ENCODE measurements at places on chromosomes 2 and 18.

DNA sequence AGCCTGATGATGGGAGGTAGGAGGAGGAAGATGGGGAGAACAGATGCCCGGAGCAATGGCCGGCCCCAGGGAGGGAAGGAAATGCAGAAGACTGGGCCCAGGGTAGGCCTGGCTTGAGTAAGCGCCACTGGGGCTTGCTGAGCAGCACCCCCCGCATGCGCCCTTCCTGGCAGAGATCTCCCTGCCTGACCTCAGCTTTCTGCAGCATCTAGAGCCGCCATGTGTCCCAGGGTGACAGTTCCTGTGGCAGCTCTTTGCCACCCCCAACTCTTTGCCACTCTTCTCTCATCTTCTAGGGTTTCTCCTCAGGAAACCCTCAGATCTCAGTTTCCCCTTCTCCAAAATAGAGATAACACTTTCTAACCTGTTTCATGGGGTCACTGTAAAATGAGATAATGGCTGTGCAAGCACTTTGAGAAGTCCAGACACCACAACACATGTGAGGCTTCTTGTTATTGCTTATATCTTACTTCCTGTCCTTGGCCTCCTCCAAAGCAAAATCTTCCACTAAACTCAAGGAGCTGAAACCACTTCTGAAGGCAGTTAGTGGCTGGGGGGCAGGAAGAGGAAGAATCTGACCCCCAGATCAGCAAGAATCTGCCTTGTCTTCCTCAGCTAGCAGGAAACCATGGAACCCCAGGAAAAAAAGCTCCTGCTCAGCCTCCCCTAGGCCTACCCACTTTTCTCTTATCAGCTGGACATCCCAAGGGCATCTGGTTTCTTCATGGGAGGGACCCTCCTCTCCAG, 64.9 kb downstream of the EPAS1 start:
- DNase-seq, result no peak

DNA sequence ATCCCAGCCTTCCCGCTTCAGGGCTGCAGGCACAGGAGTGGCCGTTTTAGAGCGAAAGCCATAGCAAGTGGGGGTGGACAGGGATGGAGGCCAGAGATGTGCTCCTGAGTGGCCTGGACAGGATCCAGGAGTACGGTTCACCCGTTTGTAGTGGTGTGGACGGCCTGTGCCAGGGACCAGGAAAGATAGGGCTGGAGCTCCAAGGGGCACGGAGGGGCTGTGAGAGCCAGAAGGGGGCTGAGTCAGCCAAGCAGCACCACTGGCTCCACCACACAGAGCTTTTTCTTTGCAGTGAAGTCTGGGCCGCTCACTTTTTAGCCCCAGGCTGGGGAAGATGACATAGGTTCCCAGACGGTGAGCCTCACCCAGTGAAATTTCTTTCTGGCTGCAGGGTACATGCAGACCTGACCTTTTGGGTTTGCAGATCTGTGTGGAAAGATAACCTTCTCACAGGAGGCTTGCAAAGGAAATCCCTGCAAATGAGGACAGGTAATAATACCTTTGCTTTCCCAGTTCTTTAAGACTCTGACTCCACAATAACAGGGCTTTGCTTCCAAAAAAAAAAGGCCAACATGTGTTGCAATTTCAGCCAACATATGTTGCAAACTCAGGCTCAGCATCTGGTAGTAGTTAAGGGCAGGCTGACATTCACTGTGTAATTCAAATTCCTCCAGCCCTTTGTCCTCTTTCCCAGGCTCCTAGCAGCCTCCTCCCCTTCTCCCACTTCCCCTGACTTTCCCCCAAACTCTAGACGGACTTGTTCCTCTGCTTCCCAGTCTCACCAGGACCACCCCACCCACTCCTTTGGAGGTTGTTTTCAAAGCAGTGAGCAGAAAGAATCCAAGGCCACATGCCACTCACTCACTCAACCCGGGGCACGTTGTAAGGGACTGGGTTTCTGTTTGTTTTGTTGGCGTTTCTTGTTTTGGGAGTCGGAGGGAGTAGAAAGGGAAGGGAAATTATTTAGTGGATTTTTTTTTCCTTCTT, 20.3 kb upstream of the LAPTM4A start:
- no peak for DNase-seq

- DNase-seq, result no peak
Observed at GRCh38 chr18:32427084-32427900, 43.4 kb downstream of the GAREM1 start.

DNA sequence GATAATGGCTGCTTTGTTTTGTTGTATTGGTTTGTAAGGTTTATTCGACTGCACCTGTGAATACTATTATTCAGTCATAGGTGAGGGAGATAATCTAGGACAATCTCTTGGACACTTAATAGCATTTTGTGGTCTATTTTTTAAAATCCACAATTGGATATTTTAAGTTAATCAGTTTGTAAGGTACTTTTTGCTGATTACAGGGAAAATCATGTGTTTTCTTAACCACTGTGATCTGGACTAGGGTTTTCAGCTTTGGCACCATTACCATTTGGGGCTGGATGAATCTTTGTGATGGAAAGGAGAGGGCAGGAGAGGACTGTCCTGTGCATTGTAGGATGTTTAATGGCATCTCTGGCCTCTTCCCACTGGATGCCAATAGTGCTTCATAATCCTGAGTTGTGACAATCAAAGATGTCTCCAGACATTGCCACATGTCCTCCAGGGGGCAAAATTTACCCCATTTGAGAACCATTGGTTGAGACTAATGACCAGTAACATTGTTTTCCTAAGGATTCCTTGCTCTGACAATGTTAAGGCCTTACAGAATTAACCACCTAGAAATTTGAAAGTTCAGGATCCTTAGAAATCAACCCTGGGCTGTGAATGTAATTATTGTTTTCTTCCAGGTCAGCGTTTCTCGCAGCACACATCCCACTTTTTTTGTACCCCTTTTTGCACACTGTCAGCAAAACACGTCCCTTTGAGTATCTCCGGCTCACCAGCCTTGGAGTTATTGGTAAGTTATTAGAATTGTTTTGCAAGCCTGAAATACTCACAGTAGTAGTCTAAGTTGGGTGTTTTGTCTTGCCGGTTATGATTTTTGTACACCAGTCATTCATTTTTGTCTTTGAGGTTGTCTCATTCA, 15.6 kb downstream of the CNOT9 start:
- DNase-seq, result no peak

DNA sequence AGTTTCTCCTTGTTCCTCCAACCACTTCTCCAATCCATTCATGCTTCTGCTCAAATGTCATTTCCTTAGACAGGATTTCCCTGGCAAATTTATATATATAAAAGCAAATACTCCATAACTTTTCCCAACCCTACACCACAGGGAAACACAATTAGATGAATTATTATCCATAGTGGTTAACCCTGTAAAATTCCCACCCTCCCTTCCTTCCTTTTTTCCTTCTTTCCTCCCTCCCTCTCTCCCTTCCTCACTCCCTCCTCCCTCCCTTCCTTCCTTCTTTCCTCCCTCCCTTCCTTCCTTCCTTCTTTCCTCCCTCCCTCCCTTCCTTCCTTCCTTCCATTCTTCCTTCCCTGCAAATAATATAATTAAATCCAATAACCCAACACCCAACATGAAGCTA, 617.7 kb downstream of the IRS1 start:
- no peak for DNase-seq

DNA sequence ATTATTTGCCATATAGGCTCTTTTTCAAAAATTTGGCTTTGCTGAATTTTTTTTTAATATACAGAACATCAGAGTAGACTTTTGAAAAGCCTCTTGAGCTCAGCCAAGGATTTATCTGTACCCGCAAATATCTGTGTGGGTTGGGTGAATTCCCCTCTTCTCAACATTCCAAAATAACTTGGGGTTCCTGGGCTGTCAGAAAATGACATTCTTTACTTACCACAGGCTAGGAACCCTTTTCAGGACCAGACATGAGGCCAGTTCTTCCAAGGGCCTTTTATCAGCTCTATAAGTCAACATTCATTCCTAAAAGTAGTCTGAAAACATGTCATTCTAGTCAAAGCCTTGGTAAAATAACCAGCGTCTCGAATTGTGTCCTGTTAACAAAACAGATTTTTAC, 28.8 kb upstream of the FEZ2 start:
- DNase-seq, result no peak

DNA sequence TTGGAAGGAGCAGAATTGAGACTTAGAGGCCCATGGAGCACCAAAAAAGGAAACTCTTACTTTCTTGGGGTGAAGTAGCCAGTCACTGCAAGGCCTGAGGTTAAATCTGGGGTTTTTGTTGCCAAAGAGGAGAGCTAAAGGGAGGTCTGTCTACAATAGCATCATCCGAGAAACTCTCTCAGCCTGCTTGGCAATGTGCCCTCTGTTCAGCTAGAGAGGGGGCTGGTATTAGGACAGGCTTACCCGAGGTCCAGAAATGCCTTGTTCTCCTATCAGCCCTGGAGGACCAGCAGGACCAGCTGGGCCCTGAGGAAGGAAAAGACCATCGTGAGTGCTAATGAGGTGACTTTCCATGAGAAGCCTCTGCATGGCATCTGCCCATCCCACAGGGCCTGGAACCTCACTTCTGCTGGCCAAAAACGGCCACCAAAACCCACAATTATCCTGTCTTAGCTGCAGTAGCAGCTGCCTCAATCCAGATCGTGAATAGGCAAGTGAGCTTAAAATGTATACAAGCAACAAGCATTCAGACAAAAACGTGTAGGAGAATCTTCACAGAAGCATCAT, 61.6 kb downstream of the COL6A3 start:
- DNase-seq, result no peak

GRCh38 chr18:34729264-34729663, 19.2 kb downstream of the DTNA start:
- DNase-seq, result no peak

DNA sequence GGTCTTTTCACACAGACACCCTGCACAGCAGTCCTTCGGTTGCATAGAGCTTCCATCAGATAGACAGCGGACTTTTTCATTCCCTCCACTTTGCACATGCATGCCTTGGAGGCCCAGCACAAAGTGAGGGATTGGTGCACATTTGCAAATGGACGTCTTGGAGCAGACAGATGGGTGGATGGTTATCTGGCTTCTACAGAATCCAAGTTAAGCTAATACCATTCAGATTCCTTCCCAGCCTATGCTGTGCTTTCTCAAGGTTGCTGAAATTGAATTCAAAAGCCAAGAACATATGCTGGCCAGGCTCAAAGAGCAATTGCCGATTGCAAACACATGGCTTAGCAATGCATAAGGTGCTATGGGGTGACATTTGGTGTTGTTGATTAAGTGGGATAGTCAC, 186.4 kb downstream of the VAPA start:
- DNase-seq, result no peak

DNA sequence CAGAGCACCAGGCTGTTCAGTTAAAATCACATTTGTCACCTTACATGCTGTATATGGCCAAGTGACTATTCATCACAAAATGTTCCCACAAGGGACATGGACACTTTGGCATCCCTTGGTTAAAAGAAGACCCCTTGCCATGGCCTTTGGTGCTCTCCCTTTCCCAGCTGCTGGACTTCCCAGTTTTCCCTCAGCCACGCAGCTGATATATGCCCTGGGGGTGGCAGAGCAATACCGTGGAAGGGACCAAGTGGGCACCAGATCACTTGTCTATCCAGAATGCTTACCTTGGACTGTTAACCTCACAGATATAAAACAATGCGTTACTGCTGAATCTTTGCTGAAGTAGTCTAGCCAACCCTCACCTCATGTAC, 35.3 kb downstream of the PAIP2B start:
- no peak for DNase-seq

GRCh38 chr18:78431606-78432005, 548.0 kb upstream of the SALL3 start:
- no peak for DNase-seq

DNA sequence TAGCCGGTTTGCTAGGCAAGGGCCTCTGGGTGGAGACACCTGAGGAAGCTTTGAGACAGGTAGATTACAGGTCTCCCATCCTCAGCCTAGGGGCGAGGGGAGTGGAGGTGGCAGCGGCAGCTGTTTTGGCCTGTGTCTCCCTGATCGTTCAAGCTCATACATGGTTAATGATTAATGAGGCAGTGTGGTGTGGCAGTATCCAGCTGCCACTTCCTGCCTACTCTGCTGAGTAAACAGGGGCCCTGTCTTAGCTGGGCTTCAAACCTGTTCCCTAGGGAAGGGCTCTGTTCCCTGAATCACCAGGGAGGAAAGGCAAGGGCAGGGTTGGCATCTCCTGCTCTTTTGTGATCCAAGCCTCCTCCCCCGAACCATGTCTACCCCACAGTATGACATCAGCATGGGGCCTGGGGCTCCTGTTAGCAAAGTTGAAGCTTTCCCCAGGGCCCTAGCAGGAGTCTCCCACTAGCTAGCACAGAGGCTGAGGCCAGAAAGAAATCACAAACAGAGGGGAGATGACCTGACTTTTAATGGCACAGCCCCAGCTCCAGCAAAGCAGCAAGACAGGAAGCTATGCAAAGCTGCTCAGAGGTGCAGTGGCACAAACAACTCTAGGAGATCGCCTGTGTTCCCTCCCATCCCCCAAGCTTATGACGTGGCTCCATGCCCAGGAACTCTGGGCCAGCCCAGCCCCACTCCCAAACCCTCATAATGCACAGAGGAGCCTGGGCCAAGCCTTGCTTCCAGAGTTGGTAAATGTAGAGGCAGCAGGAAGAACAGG, 3.7 kb upstream of the TUBA4B start:
- no peak for DNase-seq

- DNase-seq, result no peak
Observed at GRCh38 chr2:114698520-114698919, 256.1 kb downstream of the DPP10 start.

DNA sequence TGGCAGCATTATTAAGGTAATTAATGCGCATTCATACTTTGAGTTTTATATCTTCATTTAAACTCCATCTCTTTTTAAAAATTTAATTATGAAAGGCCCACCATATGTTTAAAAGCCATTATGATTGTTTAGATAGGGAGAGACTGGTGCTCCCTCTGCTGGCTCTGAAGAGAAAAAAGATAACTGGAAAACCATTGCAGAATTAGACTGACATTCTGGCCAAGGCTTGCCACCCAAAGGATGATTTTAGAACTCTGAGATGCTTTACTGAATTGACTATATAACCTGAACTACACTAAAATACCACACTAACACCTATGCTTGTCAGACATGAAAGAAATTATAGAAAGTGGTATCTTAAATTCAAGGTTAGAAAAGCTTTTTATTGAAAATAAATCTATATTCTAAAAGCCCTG, 127.6 kb upstream of the SPOPL start:
- DNase-seq, result no peak

- DNase-seq, result no peak
Observed at GRCh38 chr2:33363325-33364298, 112.8 kb upstream of the RASGRP3 start.

- DNase-seq, result no peak
Observed at GRCh38 chr2:214695789-214696188, 113.7 kb downstream of the BARD1 start.

All from activated CD4-positive, CD25-positive, alpha-beta regulatory T cell treated with anti-CD3 and anti-CD28 coated beads, Interleukin-2, amount 50 U/mL, for 72 hours (primary cell).